Ovary (tissue), 10 donors: ENCODE measurements at places on chromosomes 7 and 10. TPM values are rescaled to one million over a fixed set of nuclear protein-coding genes. Genes with fewer than 3 reads are reported as not detected.

- no peak for DNase-seq
- H3K27me3 ChIP-seq, result no peaks in the 10 kb centered on the region
- H3K36me3 ChIP-seq, result no peaks in the 10 kb centered on the region
- no peak overlapping the region for H3K27ac ChIP-seq
These were observed 119.4 kb downstream of the DYNC2I1 start for GRCh38 chr7:158975526-158976467.

GRCh38 chr7:101891936-101892640, 74.7 kb downstream of the CUX1 start:
- H3K4me1 ChIP-seq, result peaks cover 2% of the 10 kb centered on the region
- H3K27me3 ChIP-seq, result no peaks in the 10 kb centered on the region
- H3K4me3 ChIP-seq, result no peak overlapping the region
- peak overlapping the region; percentile 26 for H3K27ac ChIP-seq
- no peak for DNase-seq

DNA sequence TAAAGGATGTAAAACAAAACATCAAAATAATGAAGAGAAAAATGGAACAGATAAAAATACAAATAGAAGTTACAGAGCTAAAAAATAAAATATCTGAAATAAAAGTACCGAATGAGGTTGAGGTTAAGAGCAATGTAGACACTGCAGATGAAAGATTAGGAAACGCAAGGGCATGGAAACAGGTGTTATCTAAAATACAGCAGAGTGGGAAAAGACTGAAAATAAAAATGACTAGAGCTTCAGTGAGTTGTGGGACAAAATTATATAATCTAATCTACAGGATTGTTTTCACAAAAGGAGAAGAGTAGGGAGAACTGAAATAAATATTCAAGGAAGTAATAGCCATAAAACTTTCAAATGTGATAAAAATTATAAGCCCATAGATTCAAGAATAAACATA, 123.8 kb downstream of the PTEN start:
- H3K27me3 ChIP-seq, result no peaks in the 10 kb centered on the region
- DNase-seq, result no peak
- H3K27ac ChIP-seq, result no peak overlapping the region
- no peaks in the 10 kb centered on the region for H3K36me3 ChIP-seq
- H3K4me1 ChIP-seq, result no peaks in the 10 kb centered on the region
- H3K4me3 ChIP-seq, result no peak overlapping the region

DNA sequence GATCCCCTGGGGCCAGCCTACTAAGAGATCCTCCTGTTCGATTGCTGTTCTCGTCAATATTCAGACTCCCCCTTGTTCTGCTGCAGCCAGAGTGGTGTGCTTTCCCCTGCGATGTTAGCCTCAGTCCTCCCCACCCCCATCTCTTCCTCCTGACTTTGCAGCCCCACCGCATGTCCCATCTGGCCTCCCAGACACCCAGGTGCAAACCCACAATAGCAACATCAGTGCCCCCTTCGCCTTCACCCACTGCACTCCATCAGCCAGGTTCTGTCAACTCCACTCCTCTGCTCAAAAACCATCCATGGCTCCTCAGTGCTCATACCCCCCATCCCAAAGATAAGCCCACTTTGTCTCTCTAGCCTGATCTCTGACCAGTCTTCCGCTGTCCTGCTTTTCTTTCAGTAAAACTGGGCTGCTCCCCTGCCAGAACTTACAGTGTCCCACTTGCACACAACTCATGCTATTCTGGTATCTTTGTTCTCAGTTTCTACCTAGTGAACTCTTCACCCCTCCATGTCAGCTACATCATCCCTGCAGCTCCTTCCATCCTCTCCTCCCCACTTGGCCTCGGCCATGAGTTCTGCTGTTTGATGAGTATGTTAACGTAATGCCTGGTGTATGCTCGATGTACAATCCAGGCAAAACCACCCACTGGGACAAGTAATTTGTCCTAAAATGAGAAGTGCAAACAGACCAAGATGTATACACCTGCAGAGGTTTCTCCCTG, 26.6 kb downstream of the COL13A1 start:
- DNase-seq, result no peak
- H3K4me1 ChIP-seq, result no peaks in the 10 kb centered on the region
- no peaks in the 10 kb centered on the region for H3K27me3 ChIP-seq

GRCh38 chr7:42673951-42674350, 237.9 kb downstream of the C7orf25 start:
- DNase-seq, result no peak
- H3K27ac ChIP-seq, result no peak overlapping the region
- H3K4me1 ChIP-seq, result no peaks in the 10 kb centered on the region
- H3K27me3 ChIP-seq, result no peaks in the 10 kb centered on the region

The STRIP2 gene
- total RNA-seq, result 0.68 TPM

GRCh38 chr10:69377191-69377590, 39.5 kb downstream of the TACR2 start:
- no peak overlapping the region for H3K27ac ChIP-seq
- no peaks in the 10 kb centered on the region for H3K36me3 ChIP-seq
- H3K4me3 ChIP-seq, result no peak overlapping the region

The GIMAP2 gene
- 10.0 TPM for total RNA-seq

DNA sequence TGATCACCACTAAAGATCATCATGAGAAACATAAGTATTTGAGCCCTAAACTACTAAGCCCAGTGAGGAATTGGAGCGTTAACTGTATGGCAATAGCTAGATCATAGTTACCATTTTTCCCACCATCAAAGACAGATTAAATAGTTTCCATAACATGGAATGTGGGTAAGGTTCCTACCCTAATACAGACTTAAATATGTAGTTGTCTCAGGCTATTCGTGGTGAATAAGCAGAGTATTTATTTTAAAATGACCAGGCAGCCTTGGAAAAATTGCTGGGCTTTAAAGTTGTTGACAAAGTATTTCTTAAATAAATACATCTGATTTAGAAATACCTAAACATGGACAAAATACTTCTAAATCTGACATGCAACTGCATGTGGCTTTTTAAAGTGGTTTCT, 106.8 kb downstream of the NT5C2 start:
- H3K36me3 ChIP-seq, result no peaks in the 10 kb centered on the region
- no peak for DNase-seq
- H3K27ac ChIP-seq, result no peak overlapping the region
- no peaks in the 10 kb centered on the region for H3K27me3 ChIP-seq
- H3K4me3 ChIP-seq, result no peak overlapping the region
- no peaks in the 10 kb centered on the region for H3K4me1 ChIP-seq

DNA sequence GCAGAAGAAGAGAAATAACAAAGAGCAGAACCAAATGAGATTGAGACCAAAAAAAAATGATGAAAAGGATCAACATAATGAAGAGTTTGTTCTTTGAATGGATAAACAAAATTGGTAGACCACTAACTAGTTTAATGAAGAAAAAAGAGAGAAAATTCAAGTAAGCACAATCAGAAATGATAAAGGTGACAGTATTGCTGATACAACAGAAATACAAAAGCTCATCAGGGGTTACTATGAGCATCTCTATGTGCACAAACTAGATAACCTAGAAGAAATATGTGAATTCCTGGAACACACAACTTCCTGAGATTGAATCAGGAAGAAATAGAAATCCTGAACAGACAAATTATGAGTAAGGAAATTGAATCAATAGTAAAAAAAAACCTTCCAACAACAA, 157.1 kb downstream of the ZEB1 start:
- no peaks in the 10 kb centered on the region for H3K27me3 ChIP-seq
- no peaks in the 10 kb centered on the region for H3K36me3 ChIP-seq
- DNase-seq, result no peak

- no peak overlapping the region for H3K4me3 ChIP-seq
- no peak for DNase-seq
- H3K27ac ChIP-seq, result no peak overlapping the region
- no peaks in the 10 kb centered on the region for H3K27me3 ChIP-seq
- H3K36me3 ChIP-seq, result no peaks in the 10 kb centered on the region
These were observed 103.9 kb downstream of the SKAP2 start for GRCh38 chr7:26760501-26760900.

- H3K4me3 ChIP-seq, result no peak overlapping the region
- no peak overlapping the region for H3K27ac ChIP-seq
- DNase-seq, result no peak
- H3K27me3 ChIP-seq, result no peaks in the 10 kb centered on the region
- H3K36me3 ChIP-seq, result no peaks in the 10 kb centered on the region
These were observed 282.3 kb downstream of the TWIST1 start for GRCh38 chr7:18835001-18835690.
